Activated CD4-positive, alpha-beta T cell treated with anti-CD3 and anti-CD28 coated beads, Interleukin-2, amount 50 U/mL, for 1 hour (primary cell): ENCODE measurements at places on chromosomes 1 and 21.

DNA sequence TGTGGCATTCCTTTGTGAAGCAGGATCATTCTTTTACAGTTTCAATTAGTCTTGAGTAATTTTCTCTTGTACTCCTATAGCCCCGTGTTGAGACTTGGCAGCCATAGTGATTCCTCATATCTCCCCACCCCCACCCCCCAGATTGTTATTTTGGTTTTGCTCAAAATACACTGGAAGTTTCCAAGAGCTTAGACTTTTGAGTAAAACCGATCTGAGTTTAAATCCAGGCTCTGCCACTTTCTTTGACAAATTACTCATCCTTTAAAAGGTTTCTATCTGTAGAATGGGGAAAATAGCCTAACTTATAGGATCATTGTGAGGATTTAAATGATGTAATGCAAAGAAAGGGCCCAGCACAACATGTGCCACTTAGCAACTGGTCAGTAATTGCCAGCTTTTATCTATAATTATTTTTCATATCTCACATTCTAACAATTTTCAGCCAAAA is 53.1 kb upstream of the RC3H1 start:
- DNase-seq: no peak

GRCh38 chr1:236027104-236027503 is 37.8 kb downstream of the NID1 start:
- no peak for DNase-seq

DNA sequence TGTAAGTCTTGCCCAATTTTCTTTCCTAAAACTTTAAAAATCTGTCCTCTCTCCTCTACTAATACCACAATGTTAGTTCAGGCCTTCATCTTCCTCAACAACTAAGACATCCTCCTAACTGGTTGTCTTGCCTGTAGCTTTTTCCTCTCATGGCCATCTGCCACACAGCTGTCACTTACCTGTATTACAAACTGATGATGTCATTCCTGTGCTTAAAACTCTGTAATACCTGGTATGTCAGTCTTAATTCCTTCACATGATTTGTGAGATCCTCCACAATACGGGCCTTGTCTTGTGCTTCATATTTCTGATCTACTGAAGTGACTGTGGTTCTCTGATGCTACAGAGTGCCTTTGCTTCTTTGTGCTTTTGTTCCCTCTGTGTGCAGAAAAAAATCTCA is 9.8 kb downstream of the MRPS14 start:
- DNase-seq: no peak

DNA sequence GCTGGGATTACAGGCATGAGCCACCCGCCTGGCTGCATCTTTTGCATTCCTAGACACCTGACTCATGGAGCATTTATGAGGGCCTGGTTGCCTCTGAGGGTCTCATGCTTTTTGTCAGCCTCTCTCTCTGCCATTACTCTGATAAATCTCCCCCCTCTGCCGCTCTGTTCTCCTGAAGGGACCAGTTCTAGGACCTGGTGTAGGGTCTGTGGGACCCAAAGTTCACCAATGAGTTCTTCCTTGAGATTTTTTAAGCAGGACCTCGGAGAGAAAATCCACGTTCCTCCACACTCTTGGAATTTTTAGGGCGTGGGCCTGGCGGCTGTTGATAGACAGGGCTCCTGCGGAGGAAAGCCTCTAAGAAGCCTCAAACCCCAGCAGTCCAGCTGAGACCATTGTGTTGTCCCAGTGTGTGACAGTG is 91.9 kb upstream of the ERRFI1 start:
- DNase-seq: no peak

- no peak for DNase-seq
Measured at GRCh38 chr1:218846181-218846580, 327.5 kb upstream of the LYPLAL1 start.

- no peak for DNase-seq
Measured at GRCh38 chr1:201633297-201633696, 94.4 kb downstream of the NAV1 start.

- DNase-seq: no peak
Measured at GRCh38 chr21:20004367-20004766, 993.8 kb upstream of the NCAM2 start.

DNA sequence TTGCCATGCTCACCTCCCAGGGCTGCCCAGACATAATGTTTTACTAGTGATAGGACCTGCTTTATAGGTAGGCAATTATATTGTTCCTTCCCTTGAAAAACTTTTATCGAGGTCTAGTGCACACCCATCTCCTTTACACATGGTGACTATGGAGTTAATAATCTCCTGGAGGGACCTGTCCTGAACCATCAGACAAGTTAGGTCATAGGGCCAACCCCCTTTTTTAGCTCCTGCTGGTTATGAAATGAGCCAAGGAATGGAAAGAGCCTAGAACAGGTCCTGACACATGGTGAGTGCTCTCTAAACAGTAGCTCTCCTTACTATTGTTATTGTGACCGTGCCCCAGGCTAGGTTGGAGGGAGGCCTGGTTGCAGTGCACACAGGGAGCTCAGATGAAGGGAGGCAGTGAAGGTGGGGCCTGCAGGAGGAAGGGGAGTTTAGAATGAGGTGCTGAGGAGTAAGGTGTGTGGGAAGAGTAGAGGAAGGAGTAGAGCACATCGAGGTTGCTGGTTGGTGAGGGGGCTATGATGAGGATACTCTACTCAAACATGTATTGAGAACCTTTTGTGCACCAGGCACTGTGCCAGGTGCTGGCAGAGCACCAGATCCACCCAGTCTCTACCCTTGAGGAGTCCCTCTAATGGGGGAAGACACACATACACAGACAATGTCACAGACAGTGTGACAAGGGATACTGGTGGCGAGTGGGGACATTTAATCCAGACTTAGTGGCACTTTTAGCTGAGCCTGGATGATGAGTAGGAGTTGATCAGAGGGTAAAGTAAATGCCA is 14.1 kb upstream of the LMNA start:
- no peak for DNase-seq

- DNase-seq: no peak
Measured at GRCh38 chr21:35933466-35933865, 126.9 kb downstream of the SETD4 start.

GRCh38 chr1:87044424-87044823 is 130.0 kb downstream of the HS2ST1 start:
- no peak for DNase-seq

DNA sequence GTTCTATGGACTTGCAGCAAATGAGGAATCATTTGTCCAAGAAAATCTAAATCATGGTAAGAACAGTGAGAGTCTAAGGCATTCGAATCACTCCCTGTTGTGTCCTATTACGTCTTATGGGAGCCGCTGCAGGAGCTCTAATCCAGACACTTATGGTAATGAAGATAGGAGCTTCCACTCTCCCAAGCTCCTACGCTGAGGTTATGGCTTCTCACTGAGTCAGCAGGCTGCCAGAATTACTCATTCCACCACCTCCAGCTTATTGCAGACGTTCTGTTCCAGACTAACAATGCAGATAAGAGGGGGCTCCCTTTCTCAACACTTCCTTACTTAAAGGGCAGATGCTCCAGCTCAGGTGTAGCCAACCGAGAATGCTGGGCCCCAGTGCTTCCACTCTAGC is 212.6 kb downstream of the GREM2 start:
- DNase-seq: no peak

DNA sequence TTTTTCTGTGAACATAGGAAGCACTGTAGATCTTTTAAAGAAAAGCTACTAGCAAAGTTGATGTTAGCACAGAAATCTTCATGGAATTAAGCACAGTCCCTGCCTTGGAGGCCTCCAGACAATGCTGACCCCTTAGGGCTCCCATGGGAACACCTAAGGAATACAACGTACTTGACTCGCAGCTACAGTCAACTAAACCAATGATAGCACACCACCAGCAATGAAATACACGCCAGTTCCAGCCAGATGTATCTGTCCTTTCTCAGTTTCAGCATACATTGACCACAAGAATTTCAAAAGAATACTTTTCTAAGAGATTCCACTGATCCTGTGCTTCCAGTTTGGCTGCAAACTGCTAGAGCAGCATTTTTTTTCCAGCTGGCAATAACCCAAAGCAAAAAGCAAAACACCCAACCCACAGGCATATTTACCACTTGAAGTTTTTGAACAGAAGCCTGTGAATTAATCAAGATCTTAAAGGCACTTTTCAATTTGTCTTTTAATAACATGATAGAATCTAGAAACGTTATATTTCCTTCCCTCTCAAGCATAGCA is 42.8 kb upstream of the KRTAP11-1 start:
- DNase-seq: no peak

DNA sequence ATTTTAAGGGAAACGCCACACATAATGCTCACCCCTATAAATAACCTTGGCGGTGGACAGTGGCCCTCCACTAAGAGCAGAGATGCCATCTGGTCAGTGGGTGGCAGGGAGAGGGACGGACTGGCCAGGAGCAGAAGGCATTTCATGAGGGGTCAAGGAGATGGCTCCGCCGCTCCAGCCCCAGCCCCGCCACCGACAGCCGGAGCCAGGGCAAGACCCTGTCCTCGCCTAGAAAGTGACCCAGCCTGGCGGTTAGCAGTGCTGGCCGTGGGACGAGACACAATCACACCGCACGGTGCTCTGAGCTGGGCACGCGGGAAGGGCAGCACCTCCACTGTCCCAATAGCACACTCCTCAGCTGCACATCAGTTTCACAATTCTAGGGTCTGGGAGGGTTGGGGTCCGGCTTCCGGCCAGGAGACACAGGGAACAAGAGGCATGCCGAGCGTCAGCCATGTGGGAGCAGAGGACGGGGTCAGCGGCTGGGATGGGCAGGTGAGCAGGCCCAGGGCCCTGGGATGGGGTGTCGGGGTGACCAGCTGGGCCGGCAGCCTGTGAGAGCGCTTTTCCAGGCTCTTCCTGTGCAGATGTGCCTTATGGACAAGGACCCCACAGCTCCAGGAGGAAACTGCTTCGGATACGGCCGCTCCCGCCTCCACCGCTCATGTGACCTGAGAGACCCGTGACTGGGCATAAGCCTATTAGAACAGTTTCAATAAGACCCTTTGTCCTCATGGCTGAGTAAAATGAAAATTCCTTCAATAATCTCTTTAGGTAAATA is 5.7 kb downstream of the SLC19A1 start:
- no peak for DNase-seq

DNA sequence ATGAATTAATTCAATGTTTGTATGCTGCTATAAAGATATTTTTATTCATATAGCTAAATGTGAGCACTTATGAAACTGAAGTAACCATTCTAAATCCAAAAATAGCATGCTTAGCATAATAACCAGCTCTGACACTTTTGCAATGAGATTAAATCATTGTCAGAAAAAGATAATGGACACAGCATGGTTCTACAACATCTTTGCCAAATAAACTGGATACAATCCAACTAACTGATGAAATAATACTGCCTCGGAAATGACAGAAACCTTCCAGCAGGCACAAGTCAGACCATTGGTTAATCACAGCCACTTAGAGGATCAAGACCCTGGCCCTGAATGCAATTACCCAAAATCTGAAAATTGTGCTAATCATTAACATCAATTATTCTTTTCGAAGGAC is 592.7 kb upstream of the ADGRL4 start:
- no peak for DNase-seq
